ENCODE measurements at places on chromosomes 3 and 15.
A peak's percentile ranks its signal among the peaks of the same experiment; 100 is the strongest.

DNA sequence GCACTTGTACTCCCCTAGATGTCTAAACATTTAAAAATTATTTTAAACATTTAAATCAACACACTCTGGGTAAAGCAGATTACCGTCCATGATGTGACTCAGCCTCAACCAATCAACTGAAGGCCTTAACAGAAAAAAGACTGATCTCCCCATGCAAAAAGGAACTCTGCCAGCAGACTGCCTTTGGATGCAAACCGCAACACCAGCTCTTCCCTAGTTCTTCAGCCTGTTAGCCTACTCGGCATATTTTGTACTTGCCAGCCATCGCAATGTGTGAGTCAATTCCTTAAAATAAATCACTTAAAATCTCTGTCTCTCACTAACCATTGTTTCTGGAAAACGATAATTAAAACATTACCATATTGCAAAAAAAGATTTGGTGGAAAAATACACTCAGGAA is 375.9 kb downstream of the RSL24D1 start:
- peak; percentile 1 for DNase-seq

- DNase-seq, result no peak
Observed at GRCh38 chr3:16741890-16742289, 136.7 kb upstream of the DAZL start.

GRCh38 chr15:67700023-67700422 is 125.3 kb upstream of the SKOR1 start:
- DNase-seq, result no peak

- no peak for DNase-seq
Observed at GRCh38 chr3:90091549-90091948, 984.1 kb downstream of the EPHA3 start.

DNA sequence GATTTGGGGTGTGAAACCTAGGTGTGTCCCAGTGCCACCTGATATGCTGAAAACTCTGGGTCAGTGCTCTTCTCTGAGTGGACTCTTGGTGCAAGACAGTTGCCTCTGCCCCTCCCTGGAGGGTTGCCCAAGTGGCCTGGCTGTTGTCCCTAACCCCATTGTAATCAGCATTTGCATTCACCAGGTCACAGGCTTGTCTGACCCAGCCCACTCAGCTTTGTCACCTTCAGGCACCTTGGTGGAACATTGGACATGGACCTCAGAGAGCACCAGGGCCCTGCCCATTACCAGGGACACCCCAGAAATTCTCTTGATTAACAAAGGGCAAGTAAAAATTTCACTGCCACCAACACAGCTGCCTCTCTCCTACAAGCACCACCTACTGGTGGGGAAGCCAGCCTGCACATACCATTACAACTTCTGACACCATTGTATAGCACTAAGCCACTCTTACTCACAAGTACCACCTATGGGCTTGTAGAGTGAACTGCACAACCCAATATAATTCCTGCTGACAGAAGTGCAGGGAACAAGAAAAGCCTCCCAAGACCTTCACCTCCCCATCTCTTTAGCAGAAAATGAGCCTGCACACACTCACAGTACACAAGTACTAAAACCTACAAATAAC is 324.6 kb downstream of the EPHA6 start:
- DNase-seq, result no peak

DNA sequence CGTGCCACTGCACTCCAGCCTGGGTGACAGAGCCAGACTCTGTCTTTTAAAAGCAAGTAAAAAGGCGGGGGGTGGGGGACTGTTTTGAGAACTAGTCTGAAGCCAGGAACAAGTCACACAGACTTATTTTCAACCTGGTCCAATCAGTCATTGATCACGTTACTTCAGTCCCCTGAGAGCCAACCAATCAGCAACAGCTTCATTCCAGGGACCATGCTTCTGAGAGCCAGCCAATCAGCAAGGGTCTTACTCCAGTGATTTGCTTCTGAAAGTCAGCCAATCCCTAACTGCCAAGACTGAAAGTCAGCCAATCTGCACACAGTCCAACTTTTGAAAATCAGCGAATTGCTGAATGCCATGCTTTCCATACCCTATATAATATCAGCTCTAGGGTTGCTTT is 48.6 kb upstream of the C15orf39 start:
- no peak for DNase-seq

DNA sequence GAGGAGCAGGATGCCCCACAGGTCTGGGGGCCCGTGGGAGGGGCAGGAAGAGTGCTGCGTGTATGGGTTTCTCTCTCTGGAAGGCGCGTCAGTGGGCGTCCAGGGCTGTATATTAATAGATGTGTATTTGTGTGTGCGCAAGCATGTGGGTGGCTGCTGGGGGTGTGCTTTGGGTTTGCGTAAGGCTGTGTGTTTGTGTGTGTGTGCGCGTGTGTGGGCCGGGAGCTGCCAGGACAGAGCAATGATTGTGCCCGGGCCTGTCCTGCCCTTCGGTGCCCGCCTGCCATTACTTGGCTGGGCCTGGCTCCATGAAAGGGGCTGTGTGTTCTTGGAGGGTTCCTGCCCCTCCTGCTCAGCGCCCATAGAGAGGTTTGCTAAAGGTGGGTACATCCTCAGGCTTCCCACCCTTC is 16.3 kb downstream of the CSPG4 start:
- peak; percentile 39 for DNase-seq
